GM12892 (cell line): ENCODE measurements at places on chromosomes 11 and 22.

DNA sequence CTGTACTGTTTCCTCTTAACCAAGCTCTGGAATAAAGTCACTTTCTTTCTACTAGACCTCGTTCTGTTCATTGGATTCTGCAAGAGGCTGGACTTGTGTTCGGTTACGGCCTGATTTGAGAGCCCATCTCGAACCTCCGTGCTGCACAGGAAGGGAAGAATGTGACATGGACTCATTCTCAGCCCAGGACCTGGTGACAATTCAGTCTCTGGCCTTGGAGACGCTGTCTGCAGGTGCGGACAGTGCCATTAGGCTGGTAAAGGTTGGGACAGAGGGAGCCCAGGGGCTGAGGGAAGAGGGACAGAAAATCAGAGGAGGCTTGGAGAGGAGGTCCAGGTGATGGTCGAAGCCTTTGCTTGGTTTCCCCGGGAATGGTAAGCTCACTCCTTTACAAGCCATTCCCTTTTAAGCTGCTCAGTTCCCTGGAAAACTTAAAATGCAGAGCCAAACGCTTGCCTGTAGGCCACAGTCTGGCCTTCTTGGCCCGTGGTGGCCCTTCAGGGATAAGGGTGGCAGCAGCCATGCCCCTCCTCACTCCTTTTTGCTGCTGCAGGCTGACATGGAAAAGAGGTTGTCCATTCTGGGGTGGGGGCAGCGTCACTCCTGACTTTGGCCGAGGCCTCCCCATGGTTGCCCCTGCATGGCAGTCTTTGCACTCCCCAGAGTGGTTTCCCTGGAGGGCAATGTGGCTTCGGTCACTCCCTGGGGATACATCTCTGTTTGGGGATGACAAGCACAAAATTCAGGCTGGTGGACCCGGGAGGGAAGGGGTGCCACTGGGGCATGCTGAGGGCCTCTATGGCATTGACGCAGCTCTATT lies 52.3 kb downstream of the SHISAL1 start:
- DNase-seq: no peak

- DNase-seq: no peak
These were observed 496.4 kb upstream of the LRRC4C start for GRCh38 chr11:41955635-41956400.

DNA sequence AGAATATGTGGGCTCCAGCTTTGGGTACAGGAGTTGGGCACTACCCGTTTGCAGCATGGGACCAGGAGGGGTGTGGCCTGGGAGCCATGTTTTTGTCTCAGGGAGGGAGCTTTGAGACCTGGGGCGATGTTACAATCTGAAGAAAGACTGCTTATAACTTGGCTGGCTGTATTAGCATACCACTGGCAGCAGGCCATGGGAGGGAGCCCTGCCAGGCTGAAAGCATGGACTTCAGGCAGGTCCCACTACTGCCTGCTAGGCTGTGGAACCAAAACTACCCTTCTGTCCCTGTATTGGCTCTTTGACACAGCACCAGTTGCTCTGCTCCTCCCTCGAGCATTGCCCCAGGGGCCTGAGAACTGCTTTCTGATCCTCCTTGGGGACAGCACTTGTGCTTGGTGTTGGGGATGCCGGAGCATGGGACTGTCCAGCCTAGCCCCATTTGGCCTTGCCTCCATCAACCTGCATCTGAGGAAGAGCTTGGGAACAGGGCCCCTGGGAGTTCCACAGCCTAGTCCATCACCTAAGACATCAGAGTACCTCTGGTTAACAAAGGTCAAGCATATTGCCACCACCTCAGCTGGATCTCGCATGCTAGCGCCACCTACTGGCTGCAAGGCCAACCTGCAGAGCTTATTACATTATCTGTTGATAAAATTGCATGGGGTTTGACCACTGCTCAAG lies 217.4 kb downstream of the SBF2 start:
- DNase-seq: no peak

DNA sequence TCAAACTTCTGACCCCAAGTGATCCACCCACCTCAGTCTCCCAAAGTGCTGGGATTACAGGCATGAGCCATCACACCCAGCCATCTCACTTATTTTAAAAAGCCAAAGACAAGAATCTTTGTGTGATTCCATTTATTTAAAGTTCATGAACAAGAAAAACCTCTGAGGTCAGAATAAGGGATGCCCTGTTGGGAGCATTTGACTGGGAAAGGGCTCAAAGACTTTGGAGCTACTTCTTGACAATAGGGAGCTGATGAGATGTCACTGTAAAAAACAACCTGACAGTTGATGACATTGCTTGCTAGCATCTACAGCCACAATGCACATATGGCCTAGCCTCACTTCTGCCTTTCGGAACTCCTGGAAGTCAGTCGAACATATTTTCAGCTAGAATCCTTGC lies 5.1 kb upstream of the ZNF280B start:
- no peak for DNase-seq

GRCh38 chr11:91778758-91779157 lies 445.9 kb upstream of the FAT3 start:
- no peak for DNase-seq

GRCh38 chr11:60455531-60456042 lies at the start of gene MS4A1:
MS4A1 (plus strand) TSS chr11:60455847; CDS start chr11:60462375, 6,528 bp downstream.
- peak; percentile 24 for DNase-seq

- DNase-seq: no peak
These were observed 9.2 kb downstream of the CRTAM start for GRCh38 chr11:122847466-122847865.

DNA sequence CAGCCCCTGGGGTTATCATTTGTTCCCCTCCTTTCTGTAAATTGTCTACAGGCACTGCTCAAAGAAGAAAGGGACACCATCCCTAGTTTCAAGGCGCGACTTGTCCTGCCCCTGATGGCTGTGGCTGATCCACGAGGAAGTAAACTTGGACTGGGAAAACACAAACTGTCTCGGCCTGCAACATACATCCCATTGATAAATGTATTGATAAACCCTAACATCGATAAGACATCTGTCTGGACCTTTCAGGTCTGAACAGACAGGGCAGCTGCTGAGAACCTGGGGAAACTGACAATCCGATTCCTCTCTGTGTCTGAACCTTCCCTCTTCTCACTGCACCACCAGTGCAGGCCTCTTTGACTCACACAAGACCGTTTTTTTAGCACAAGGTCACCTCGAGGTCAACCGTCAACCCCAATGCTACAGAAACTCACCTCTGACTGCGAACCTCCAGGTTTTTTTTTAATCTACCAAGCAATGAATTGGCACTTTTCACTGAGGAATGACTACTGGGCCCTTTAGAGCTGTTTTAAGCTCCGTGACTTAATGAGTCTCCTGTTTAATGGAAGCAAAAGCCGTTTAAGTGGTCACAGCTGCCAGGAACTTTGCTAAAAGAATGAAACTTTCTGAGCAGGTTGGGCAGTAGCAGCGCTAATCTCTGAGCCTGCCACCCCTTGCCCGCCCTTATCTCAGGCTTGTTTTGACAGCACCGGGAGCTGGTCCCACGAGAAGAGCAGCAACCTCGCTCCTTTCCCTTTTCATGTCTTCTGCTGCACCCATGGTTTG lies 203.8 kb upstream of the TMEM45B start:
- no peak for DNase-seq
